CD4-positive, alpha-beta T cell treated with Interleukin-2 at 100 ng/mL for 4 hours (primary cell): ENCODE measurements at places on chromosomes 2 and 18.
A peak's percentile ranks its signal among the peaks of the same experiment; 100 is the strongest.

DNA sequence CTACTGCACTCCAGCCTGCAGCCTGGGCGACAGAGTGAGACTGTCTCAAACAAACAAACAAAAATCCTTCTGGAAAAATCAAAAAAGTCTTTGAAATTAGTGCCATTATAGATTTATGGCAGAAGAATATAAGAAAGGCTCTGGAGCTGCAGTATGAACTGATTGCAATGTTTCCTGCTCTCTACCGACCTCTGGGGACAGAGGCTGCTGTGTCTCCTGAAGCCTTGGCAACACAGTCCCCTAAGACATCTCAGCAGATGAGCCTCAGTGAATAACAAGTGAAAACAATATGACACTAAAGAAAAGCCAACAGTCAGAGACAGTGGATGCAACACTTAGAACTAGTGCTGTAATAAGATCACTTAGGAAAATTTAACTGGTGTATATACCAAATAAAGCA lies 494.9 kb upstream of the LRATD1 start:
- DNase-seq = no peak

- DNase-seq = no peak
Measured at GRCh38 chr2:45962177-45962921, 310.9 kb downstream of the PRKCE start.

DNA sequence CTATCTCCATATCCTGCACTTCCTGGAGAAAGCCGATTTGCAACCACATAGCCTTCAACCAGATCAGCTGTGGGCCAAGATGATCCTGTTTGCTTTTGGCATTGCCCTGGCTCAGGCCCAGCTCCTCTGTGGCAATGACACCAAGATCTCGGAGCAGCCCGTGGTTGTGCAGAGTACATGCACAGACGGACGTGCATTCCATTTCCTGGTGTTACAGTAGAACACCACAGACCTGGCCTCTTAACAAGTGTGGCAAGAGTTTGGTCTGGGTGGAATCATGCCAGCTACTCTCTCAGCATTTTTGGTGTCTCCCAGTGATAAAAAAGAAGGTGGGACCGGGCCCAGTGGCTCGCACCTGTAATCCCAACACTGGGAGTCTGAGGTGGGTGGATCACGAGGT lies 20.0 kb downstream of the MALT1 start:
- DNase-seq = no peak

DNA sequence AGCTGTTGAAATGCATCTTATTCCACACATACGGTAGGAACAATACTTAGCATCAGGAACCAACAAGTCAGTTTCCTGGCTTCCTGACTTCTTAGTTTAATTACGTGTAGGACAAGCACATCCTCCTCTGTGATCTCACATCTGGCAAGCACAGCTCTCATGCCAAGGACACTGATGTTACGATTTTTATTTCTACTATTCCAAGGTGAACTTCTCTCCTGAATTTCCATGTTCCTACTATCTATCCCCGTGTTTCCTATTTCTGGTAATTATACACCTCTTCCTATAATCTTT lies 374.0 kb downstream of the NCKAP5 start:
- no peak for DNase-seq

- no peak for DNase-seq
Measured at GRCh38 chr2:174177316-174177890, 70.9 kb downstream of the OLA1 start.

DNA sequence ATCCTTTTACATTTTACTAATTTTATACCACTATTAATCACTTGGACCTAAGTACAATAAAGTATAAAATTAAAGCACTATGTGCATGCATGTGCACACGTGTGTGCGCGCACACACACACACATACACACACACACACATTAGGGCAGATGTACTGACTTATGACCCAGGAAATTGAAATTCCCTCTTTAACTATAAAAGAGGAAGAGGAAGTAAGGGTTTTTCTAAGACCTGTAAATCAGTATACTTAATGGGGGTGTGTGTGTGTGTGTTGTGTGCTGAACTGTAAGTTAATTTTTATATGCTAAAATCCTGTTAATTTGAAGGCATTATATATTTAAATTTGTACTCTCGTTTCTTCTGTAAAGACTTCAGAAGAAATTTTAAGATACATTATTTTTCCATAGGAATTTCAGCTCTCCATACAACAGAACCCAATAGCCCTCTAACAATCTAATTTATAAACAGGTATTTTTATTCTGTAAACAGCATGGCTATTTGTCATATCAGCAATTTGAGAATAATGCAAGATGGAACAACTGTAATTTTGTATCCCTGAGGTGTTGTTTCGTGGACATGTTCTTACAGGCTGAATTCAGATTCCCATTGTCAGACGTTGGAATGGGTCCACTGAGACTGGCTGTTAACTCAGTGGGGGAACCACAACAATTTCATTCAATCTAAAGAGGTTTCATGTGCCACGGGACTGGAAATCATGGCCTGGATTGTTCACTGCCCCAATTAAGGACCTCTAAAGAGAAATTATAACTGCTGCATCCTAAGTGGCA lies 90.9 kb downstream of the PLA2R1 start:
- no peak for DNase-seq

DNA sequence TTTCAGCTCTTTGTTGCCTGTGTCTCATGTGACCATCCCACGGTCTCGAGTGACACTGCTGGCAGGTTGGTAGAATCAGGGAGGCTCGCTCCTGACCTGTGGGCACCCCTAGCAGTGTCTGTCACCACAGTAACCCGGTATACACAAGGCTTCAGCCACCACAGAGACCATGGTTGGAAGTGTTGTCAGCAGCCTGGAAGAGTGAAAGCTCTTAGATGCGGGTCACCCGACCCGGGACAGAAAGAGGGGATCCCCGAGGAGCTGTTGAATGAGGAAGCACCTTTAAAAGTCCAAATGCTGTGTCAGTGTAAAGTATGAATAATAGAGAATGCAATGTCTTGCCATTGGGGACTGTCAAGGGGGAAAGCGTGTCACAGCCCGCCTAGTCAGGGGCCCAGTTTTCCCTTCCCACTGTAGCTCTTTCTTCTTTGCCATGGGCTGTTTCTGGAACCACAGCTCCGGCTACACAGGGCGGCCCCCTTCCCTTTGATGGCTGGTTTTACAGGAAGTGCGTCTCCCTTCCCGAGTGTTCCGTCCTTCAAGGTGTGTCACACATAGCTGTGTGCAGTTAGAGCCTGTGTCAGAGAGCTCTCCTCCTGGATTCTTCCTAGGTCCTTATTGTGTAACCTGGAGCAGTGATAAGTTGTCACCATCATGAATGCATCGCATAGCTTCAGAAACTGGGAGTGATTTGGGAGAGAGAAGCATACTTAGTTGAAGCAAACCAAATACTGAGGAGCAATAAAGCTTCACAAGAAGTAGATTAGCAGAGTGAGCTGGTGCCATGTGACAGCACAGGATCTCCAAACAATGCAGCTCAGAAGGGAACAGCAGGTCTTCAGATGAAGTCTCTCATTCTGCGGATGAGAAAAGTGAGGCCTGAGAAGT lies 81.4 kb downstream of the MTCL1 start:
- no peak for DNase-seq

DNA sequence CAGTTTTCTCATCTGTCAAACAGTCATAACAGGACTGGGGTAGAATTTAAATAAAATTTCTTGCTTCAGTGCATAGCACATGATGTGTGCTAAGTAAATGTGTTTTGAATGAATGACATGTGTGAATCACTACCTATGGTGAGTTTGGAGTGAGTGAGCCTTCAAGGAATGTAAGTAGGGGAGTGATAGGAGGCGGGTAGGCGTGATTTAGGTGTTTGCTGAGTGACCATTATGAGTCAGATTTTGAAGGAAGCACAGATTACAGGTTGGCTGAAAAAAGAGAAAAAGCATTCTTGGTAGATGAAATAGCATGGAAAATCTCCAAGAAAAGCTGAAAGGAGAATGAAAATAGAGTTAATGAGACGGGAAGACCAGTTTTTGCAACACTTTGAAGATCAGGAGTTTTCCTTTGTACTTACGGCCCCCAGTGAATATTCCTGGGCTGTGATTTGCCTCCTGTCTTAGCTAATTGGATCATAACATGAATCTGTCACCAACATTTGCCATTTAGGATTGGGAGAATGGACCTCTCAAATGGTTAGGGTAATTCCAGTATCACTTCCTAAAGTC lies 136.9 kb upstream of the GATA6 start:
- DNase-seq = no peak

GRCh38 chr2:160227293-160227915 lies 27.3 kb upstream of the ITGB6 start:
- no peak for DNase-seq

GRCh38 chr2:76159042-76159648 lies 448.4 kb upstream of the GCFC2 start:
- DNase-seq = no peak

GRCh38 chr2:99572373-99573164 lies 82.8 kb upstream of the REV1 start:
- no peak for DNase-seq

DNA sequence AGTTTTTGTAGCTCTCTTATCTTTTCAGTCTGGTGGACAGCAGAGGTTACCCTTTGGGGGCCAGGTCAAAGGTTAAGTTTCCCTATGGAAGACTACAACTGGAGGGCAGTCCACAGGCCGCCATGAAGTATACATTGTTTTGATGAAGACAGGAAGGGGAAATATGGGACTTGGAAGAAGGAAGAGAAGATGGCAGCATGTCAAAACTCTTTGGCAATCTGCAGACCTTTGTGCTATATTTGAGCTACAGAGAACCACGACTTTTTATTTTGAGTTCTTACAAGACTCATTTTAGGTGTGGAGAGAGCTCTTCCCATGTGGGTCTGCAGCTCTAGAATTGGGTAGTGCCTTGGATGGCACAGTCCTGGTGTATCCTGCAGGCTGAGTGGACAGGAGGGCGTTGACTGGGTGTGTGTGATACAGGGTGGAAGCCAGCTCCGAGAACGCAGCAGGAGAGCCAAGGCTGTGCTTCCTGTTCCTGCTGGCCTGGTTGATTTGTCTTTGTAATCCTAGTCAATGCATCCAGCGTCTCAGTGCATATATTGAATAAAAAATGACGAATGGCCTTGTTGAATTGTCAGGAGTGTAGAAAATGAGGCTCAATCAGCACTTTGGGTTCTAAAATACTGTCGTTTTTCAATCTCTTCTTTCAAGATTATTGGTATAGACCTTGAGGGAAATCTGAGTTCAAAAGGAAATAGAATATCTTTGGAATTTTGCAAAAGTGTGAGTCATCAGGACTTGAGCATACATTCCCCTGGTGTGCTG lies 11.5 kb downstream of the ITGA6 start:
- DNase-seq = no peak

- DNase-seq = no peak
Measured at GRCh38 chr2:45264227-45265225, 255.3 kb upstream of the SIX2 start.

DNA sequence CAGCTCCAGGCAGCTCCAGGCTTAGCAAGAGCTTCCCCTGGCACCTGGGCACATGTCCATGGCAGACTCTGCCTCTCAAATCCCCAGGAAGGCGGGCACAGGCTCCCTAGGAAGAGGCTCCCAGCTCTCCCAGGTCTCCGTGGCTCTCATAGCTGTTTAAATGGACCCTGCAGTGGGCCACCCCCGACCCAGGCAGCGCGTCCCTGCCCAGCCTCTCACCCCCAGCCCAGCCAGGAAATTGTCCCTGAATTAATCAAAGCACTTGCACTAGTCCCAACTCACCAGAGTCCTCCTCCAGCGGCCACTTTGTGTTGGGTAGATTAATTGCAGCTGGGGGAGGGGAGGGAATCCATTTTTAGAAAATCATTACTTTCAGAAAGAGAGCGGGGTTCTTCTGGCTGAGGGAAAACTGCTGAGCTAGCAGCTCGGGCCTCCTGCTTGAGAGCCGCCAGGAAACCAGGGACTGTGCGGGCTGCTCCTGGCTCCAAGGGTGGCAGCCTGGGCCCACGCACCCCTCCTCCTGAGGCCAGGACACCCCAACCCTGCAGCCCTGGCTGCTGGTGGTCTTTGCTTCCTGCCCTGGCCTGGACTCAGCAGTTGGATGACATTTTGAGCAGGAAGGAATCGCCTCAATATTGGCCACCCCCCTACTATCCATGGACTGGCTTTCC lies 36.0 kb downstream of the SMAD7 start:
- DNase-seq = no peak

DNA sequence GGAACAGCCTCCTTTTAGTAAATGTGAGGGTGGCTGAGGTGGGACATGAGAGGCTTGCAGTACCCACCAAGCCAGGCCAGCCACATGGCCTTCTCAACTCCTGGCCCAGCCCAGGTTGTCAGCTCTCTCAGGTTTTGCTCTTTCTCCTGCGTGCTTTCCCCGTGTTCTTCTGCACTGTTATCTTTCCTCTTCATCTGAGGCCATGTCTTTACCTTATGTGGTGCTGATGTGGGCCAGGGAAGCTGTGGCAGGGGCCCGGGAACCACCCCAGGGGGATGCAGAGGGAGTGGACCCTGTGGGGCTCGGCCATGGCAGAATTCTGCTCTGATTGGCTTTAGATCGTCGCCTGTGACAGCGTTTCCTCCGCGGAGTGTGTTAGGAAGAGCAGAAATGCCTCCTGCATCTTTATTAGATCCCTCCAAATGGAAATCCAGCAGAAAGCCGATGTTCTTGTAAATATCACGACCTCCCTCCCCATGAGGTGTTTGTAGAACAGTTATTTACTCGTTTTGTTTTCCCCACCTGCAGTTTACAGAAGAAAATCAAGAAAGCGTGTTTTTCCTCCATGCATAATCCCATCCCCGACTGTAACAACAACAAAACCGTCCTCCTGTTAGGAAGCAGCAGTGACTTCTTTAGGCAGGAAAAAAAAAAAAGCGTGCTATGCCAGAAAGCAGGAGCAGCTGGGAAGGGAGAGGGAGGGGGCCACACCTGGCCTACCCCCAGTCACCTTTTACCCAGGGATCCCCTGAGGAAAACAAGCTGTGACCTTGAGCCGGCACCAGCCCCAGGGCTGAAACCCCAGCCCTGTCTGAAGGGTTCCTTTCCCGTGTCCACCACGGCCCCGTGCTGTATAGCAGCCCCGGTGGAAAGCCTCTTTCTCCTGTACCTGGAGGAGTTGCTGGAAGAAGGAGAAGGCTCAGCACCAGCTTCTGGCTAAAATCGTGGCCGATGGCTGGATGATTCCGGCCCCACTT lies 54.8 kb downstream of the HPCAL1 start:
- no peak for DNase-seq

GRCh38 chr2:237616373-237616733 lies 11.0 kb upstream of the LRRFIP1 start:
- no peak for DNase-seq

DNA sequence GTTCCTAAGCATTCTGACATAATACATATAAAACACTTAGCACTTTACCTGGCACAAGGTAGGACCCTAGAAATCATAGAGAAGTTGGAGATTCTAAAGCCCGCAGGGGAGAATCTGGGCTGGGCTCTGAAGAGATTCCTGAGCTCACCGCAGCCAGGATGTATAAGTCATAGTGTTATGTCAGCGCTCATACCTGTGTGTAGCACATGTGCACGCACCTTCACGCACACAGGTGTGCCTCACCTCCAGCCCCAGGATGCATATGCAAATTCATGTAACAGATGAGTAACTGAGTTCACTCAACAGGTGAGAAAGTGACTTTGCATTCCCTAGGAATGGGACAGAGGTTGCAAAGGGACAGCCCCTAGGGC lies 7.9 kb upstream of the SDC1 start:
- DNase-seq = no peak

GRCh38 chr2:46854260-46854659 lies 61.3 kb downstream of the MCFD2 start:
- no peak for DNase-seq

- DNase-seq = no peak
Measured at GRCh38 chr18:67805261-67805660, 288.7 kb upstream of the DSEL start.

GRCh38 chr2:124834331-124834730 lies 809.2 kb downstream of the CNTNAP5 start:
- no peak for DNase-seq

- no peak for DNase-seq
Measured at GRCh38 chr2:11330457-11331142, 13.8 kb downstream of the ROCK2 start.

- DNase-seq = peak; percentile 71
Measured at GRCh38 chr2:172103471-172104272, 972 bp upstream of the DLX2 start.
